GM13977 (cell line): ENCODE measurements at places on chromosomes 6 and 20.

DNA sequence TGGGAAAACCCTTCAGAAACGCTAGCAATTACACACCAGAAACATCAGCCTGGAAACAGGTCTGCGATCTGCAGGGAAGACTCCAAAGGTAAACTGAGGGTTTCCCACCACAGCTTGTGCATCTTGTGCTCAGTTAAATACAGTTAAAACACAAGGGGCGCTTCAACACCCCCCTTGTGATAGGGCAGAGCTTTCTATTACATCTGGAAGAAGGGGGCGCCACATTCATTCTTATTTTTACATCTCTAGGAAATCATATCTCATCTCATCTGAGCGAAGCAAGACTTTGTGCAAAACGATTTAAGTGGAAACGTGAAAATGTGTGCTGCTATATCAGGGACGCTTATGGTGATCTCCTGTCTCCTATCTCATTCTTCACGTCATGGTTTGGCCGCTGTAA lies 58.5 kb downstream of the PRND start:
- DNase-seq = no peak

- no peak for DNase-seq
Observed at GRCh38 chr6:153076431-153076830, 54.7 kb downstream of the RGS17 start.

DNA sequence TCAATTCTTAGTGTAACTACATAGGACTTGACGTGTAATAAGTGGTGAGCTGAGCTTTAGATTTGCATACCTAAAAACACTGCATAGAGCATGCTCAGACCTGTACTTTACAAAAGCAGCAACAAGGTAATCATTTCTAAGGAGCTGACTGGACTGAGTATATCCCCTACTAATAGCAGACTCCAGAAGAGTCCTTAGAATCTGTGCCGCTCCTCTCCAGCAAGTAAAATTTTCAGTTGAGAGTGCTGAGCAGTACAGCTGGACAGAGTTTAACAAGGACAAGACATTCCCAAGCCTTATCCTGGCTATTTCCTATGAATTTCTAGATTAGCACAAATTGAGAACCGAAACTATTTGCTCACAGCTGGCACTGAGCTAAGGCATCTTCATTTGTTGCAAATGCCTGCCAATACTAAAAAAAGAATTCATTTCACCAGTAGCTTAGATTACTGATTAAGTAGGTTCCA lies 26.1 kb upstream of the KLHL31 start:
- DNase-seq = no peak

GRCh38 chr6:4134841-4135664 lies at the start of gene ECI2:
TSS of gene ECI2 (minus strand) at chr6:4135575. CDS start at chr6:4135560, 15 bp downstream.
- DNase-seq = peak; percentile 60

DNA sequence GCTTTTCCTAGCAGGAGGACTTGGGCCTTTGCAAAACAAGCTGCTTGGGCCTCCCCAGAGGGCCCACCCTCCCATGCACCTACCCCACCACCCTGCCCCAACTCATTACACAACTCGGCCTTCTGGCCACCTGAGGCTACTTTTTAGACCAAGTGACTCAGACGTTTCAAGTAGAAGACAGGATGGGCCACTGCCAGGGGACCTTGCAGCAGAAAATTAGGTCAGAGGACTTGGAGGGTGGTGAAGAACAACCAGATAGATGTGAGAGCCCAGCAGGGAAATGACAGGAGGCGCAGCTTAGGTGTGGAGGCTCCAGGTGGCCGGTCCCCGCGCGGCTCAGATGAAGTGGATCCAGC lies 1.4 kb downstream of the PPP1R3D start:
- no peak for DNase-seq

GRCh38 chr6:157723376-157723775 lies 99.7 kb upstream of the SNX9 start:
- no peak for DNase-seq

DNA sequence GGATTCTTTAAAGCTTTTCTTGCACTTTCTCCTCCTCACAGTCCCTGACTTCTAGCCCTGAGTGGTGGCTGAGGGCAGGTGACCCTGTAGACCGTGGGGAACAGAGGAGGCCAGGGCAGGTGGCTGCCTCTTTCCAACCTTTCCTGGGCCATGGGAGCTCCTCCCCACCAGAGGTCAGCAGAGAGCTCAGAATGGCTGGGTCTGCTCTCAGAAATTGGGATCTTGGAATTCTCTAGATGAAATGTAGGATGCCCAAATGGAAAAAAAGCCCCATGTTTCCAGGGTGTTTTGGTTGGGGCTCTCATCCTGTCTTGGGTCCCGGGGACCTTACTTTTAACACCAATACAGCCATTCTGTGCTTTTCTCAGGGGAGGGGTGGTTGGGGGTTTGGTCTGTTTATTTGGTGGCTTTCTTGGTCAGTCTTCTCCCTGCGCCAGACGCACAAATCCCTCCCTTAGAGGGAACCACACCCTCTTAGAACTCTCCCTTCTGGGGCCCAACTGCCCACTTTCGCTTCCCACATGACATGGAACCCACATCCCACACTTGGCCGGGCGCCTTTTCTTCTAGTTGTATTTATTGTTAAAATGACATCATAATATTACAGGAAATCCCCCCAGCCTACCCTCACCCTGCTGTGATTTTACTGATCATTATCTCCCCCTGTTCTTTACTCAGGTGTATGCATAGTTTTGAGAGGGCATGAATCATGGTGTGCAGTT lies 17.9 kb downstream of the GNAS start:
- no peak for DNase-seq

GRCh38 chr6:36469148-36469661 lies 26.4 kb downstream of the KCTD20 start:
- no peak for DNase-seq

DNA sequence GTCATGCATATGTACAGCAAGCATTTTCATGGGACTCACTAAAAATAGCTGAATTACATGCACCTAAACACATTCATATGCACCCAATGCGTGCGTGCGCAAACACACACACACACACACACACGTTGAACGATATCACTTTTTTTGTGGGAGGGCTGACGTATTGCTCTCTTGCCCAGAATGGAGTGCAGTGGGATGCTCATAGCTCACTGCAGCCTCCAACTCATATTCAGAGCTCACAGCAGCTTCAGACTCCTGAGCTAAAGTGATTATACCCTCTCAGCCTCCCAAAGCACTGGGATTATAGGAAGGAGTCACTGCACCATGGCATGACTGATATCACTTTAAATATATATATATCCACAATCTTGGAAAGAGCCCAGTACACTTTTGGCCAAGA lies 620.4 kb upstream of the MANEA start:
- no peak for DNase-seq

- no peak for DNase-seq
Observed at GRCh38 chr20:57724610-57725405, 15.0 kb upstream of the PMEPA1 start.

GRCh38 chr20:49344975-49345374 lies 67.1 kb upstream of the ZNFX1 start:
- DNase-seq = no peak

DNA sequence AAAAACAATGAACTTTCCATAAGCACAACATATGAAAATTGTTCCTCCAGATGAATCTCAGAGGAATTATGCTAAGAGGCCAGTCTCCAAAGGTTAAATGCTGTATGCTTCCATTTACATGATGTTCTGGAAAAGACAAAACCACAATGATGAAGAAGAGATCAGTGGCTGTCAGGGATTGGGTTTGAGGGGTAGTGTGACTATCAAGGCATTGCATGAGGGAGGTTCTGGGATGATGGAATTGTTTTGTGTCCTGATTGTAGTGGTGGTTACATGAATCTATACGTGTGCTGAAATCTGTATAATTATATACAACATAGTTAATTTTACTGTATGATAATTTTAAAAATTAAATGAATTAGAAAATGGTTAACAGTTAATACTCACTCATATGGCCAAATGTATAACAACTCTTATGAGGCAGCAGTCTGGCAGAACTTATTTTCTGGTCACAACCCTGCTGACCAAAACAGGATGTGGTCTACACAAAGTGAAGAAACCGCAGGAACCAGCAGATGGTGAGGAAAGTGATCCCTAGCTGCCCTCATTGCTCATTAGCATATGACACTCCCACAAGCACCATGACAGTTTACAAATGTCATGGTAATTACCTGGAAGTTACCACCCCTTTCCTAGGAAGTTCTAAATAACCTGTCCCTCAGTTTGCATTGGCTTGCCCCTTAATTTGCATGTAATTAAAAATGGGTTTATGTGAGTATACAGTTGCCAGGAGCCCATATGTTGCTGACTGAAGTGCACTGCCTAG lies 31.9 kb downstream of the NSFL1C start:
- DNase-seq = peak; percentile 55

GRCh38 chr6:158905277-158905676 lies 86.1 kb upstream of the EZR start:
- DNase-seq = no peak

- peak; percentile 72 for DNase-seq
Observed at GRCh38 chr6:44076356-44077213, 50.7 kb downstream of the MRPL14 start.

DNA sequence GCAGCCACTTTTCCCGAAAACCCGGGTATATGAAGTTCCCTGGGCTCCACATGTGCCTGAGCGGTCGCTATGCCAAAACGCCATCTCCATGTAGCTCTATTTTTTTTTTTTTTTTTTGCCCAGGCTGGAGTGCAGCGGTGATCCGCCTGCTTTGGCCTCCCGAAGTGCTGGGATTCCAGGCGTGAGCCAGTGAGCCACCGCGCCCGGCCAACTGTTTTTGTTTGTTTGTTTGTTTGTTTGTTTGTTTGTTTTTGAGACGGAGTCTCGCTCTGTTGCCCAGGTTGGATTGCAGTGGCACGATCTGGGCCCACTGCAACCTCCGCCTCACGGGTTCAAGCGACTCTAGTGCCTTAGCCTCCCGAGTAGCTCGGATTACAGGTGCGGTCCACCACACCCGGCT lies 237.5 kb upstream of the IRAK1BP1 start:
- no peak for DNase-seq

- no peak for DNase-seq
Observed at GRCh38 chr20:35901678-35902544, 52.4 kb downstream of the SCAND1 start.

- DNase-seq = no peak
Observed at GRCh38 chr6:51513891-51514747, 573.3 kb downstream of the PKHD1 start.

- no peak for DNase-seq
Observed at GRCh38 chr20:15623215-15623614, 950.0 kb downstream of the KIF16B start.

DNA sequence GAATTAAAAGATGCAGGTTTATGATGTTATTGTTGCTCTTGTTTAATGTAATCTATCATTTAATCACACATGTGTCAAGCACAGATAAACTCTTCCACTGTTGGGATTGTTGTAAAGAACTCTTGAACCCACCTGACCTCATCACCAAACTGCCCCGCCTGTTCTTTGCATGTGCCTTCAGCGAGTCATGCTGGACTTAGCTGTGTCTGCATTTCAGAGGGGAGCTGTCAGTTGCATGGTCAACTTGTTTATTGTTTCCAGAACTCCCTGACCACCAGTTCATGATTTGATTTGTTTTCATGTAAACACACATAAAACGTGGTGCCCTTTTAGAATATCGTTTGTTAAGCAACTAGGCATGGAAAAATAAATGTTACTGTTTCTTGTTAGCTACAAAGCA lies 93.6 kb downstream of the KHDC1L start:
- no peak for DNase-seq

GRCh38 chr6:106527117-106527516 lies 102.2 kb downstream of the RTN4IP1 start:
- DNase-seq = no peak

DNA sequence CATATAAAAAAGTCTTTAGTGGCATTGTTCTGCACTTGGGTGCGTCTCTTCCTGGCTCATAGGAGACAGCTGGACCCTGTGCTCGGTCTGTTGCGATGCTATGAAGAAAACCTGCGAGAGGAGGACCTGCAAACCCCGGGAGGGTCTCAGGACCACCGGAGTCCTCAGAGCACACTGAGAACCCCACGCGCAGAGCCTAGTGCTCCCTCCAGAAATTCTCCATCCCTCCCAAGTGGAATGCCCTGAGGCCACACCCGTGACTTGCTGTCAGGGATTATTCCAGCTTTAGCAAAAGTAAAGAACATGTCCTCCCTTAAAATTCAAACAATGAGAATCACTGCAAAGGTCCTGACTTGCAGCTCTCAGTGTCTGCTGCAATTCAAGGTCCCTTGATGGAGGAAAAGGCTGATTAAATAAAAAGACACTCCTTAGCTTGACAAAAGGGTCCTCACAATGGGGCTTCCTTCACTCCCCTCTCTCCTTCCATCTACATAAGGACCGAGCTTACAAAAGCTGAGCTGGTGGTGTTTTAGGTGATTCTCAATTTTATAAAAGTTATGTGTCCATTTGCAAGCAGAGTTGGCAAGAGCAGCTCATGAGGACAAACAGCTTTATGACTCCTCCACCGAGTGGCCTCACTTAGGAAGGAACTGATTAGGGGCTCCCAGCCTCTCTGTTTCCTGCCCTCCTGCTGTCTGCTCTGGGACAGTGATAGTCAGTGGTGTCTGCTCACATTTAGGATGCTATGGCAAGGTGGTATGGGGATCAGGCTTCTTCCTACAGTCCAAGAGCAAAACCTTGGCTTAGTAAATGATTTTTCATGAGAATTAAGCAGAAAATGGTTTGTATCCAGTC lies 97.0 kb downstream of the RAMACL start:
- DNase-seq = no peak

DNA sequence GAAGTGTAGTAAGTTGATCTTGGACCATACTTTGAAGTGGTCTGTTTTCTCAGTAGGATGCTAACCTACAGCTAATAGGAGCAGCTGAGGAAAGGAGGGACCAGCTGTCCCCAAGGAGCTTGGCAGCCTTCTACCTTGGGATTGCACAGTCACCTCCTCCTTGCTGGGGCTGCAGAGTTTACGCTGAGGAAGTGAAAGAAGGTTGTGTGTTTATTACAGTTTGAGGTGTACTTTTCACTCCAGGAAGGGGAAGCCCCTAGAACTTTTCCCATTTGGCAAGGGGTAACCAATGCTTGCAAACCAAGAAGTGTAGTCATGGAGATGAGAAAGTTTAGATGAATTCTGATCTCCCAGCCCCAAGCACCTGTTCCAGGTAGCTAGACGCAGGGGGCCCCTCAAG lies 58.8 kb downstream of the BMP6 start:
- no peak for DNase-seq

- DNase-seq = peak; percentile 39
Observed at GRCh38 chr20:2118783-2119182, 17.2 kb downstream of the STK35 start.

GRCh38 chr6:44892579-44892978 lies 435.6 kb upstream of the RUNX2 start:
- no peak for DNase-seq

GRCh38 chr20:4011226-4011975 lies 4.0 kb downstream of the RNF24 start:
- DNase-seq = no peak

- peak; percentile 37 for DNase-seq
Observed at GRCh38 chr6:107083047-107083768, 32.1 kb downstream of the BEND3 start.

GRCh38 chr20:1418350-1418749 lies 25.5 kb upstream of the FKBP1A start:
- no peak for DNase-seq
